ENCODE measurements at places on chromosomes 5 and 9.

- no peaks in the 10 kb centered on the region for H3K36me3 ChIP-seq
- no peaks in the 10 kb centered on the region for H3K4me1 ChIP-seq
- no peaks in the 10 kb centered on the region for H3K27me3 ChIP-seq
- no peak overlapping the region for H3K4me3 ChIP-seq
- no peak overlapping the region for H3K27ac ChIP-seq
- DNase-seq, result no peak
These were observed 109.7 kb downstream of the MSX2 start for GRCh38 chr5:174834081-174834480.

DNA sequence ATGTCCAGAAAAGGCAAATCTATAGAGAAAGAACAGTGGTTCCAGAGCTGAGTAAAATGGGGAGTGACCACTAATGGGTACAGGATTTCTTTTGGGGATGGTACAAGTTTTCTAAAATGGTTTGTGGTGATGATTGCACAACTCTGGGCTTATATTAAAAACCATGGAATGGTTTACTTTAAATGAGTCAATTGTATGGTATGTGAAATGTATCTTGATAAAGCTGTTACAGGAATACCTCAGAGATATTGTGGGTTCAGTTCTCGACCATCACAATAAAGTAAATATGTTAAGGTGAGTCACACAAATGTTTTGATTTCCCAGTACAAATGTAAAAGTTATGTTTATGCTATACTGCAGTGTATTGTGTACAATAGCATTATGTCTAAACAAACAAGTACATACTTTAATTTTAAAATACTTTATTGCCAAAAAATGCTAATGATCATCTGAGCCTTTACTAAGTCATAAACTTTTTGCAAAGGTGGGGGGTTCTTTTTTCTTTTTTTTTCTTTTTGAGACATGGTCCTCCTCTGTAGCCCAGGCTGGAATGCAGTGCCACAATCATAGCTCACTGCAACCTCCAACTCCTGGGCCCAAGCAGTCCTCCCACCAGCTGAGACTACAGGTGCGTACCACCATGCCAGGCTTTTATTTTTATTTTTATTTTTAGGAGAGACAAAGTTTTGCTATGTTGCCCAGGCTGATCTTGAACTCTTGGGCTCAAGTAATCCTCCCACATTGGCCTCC is 65.9 kb downstream of the SHOC1 start:
- H3K36me3 ChIP-seq, result no peaks in the 10 kb centered on the region
- H3K4me3 ChIP-seq, result no peak overlapping the region
- peak; percentile 73 for DNase-seq
- H3K4me1 ChIP-seq, result peaks cover 3% of the 10 kb centered on the region
- H3K27ac ChIP-seq, result peak overlapping the region; percentile 55
- no peaks in the 10 kb centered on the region for H3K27me3 ChIP-seq

DNA sequence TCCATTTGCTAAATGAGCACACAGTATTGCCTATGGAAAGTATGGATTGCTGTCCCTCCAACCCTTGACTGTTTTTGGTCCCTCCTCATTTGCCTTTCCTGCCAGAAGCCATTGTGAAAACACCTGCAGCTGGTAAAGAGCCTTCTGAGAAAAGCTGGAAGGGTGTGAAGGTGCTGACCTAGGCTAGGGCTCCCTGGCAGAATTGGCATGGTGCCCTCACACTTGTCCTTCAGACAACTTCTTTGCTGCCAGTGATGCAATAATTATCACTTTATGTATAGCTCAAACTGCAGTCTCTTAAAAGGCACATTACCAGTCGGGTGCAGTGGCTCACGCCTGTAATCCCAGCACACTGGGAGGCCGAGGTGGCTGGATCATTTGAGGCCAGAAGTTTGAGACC is 4.2 kb downstream of the TXNDC15 start:
- H3K4me1 ChIP-seq, result peaks cover 5% of the 10 kb centered on the region
- peaks cover 9% of the 10 kb centered on the region for H3K36me3 ChIP-seq
- no peak for DNase-seq
- no peak overlapping the region for H3K4me3 ChIP-seq
- no peaks in the 10 kb centered on the region for H3K27me3 ChIP-seq
- no peak overlapping the region for H3K27ac ChIP-seq

DNA sequence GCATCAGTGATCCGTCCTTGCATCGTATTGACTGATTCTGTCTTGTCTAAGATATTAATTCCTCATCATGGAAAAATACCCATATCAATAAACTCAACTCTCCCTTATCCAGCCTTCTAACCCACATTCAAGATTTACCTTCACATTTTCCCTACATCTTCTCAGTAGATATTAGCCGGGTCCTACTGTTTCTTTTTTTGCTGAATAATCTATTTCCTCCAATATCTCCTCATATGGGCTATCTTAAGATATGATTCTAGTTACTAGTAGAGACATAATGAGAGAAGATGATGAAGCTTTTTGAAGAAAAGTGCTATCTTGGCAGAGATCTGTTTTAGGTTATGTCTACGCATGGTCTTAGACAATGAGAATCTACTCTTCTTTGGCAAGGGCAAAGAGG is 785.8 kb downstream of the BRINP1 start:
- DNase-seq, result no peak

GRCh38 chr9:116937361-116937760 is 250.3 kb downstream of the TRIM32 start:
- no peaks in the 10 kb centered on the region for H3K36me3 ChIP-seq
- H3K4me1 ChIP-seq, result no peaks in the 10 kb centered on the region
- no peak overlapping the region for H3K4me3 ChIP-seq
- no peak for DNase-seq

GRCh38 chr9:109328978-109329637 is 8.2 kb upstream of the EPB41L4B start:
- peaks cover 6% of the 10 kb centered on the region for H3K4me1 ChIP-seq
- no peak overlapping the region for H3K4me3 ChIP-seq
- no peak for DNase-seq
- peaks cover 34% of the 10 kb centered on the region for H3K27me3 ChIP-seq

DNA sequence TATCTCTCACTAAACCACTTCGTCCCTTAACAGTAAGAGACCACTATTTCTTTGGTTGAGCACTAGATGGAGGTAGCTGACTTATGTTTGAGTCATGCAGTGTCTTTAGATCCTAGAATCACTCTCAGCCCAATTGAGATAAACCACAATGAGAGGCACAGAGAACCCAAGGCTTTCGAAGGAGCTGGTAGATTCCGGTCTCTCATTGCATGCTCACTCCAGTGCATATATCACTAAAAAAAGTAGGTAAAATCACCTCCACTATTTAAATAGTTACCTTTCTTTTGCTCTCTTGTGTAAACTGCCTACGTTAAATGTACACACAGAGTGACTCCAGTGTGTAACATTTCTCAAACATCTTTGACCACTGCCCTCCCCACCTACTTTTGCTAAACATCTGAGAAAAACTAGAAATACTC is 27.6 kb downstream of the ACTL7A start:
- no peaks in the 10 kb centered on the region for H3K4me1 ChIP-seq
- H3K4me3 ChIP-seq, result no peak overlapping the region
- DNase-seq, result peak; percentile 11
- no peaks in the 10 kb centered on the region for H3K27me3 ChIP-seq

GRCh38 chr5:6350277-6351090 is 27.9 kb downstream of the MED10 start:
- H3K36me3 ChIP-seq, result no peaks in the 10 kb centered on the region
- DNase-seq, result no peak
- peaks cover 7% of the 10 kb centered on the region for H3K27me3 ChIP-seq

DNA sequence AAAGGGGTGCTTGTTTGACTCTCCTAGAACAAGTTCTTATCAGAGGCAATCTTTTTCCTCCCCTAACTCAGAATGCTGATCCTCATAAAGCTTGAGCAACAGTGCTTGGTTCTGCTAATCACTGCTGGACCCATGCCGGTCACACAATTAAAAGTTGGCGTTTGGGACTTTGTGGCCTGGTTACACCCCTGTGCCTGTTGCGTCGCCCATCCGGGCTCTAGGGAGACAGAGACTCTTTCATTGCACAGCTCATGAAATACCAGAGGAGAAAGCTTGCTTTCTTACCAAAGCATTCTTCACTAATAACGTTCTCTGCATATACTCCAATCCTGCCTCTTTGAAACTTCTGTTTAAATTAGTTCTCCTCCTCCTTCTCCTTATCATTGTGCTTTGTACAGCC is 301.1 kb downstream of the NR3C1 start:
- H3K4me1 ChIP-seq, result peaks cover 2% of the 10 kb centered on the region
- DNase-seq, result no peak
- no peak overlapping the region for H3K27ac ChIP-seq
- no peaks in the 10 kb centered on the region for H3K36me3 ChIP-seq

DNA sequence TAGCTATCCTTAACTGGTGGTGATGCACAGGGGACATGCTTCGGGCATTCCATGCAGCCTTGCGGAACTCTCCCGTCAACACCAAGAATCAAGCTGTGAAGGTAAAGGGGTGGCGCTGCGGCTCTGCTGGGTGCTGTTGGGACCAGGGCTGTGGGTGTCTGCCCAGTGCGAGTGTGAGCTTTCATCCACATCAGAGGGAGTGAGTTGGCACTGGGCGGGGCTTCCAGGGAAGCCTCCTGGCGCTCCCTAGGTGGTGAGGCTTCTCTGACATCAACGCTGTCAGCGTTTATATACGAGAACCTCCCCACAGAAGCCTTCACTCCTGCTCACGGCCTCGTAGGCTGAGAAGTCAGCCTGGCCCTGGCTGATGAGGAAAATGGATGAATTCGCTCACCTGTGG is 11.7 kb downstream of the ARPC5L start:
- H3K4me1 ChIP-seq, result peaks cover 25% of the 10 kb centered on the region
- H3K4me3 ChIP-seq, result no peak overlapping the region
- H3K27ac ChIP-seq, result no peak overlapping the region
- no peaks in the 10 kb centered on the region for H3K27me3 ChIP-seq

- no peak overlapping the region for H3K4me3 ChIP-seq
- no peak for DNase-seq
These were observed 22.6 kb downstream of the SLC6A18 start for GRCh38 chr5:1247811-1248210.

GRCh38 chr5:15585128-15585527 is 85.1 kb downstream of the FBXL7 start:
- H3K4me3 ChIP-seq, result no peak overlapping the region
- H3K27me3 ChIP-seq, result no peaks in the 10 kb centered on the region
- H3K27ac ChIP-seq, result no peak overlapping the region
- H3K36me3 ChIP-seq, result peaks cover 12% of the 10 kb centered on the region

- H3K4me3 ChIP-seq, result no peak overlapping the region
- H3K27me3 ChIP-seq, result no peaks in the 10 kb centered on the region
- no peak for DNase-seq
- H3K4me1 ChIP-seq, result no peaks in the 10 kb centered on the region
These were observed 249.6 kb upstream of the EDIL3 start for GRCh38 chr5:84634256-84634655.

DNA sequence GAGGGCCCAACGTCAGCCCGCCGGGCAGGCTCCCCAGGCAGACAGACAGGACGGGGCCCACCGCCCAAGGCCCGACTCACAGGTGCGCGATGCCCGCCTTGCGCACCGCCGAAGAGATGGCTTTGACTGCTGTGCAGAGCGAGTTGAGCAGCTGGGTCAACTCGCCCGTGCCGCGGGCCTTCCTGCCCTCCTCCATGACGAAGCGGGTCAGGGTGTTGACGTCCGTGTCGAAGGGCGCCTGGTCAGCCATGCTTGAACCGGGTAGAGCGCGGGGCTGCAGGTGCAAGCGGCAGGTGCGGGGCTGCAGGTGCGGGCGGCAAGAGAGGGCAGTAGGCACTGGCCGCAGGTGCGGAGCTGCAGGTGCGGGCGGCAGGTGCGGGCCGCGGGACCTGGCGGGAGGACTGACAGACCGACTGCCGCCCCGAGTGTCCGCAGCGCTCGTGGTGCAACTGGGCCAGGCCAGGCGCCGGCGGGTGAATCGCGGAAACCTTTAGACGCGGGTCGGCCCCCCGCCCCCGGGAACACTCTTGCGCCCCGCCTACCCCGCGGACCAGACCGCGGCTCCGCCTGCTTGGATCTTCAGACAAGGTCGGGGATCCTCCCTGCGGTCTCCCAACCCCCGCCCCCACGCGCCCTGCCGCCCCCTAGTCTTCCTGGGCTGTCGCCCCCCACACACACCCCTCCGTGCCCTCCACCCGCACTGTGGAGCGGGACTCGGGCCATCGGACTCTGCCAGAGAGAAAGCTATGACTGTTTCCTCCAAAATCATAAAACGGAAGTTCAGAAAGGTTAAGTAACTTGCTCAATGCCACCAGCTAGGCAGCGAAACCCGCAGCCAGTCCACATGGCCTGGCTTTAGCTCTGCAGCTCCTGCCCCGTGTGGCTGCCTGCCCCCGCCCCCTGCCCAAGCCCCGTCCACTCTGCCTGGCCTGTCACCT is at the start of gene FBP1:
Gene FBP1, minus strand, starts transcription at position 458 of the 938 bp plus-strand sequence. Its CDS starts 208 bp downstream, at position 250.
- no peaks in the 10 kb centered on the region for H3K36me3 ChIP-seq
- peak within 1 kb of the TSS; percentile 69 for H3K4me3 ChIP-seq
- H3K27me3 ChIP-seq, result peaks cover 32% of the 10 kb centered on the region
- peaks cover 17% of the 10 kb centered on the region for H3K4me1 ChIP-seq
- peak; percentile 42 for DNase-seq
- no peak within 1 kb of the TSS for H3K27ac ChIP-seq

GRCh38 chr5:39274398-39275085 is 55.2 kb upstream of the FYB1 start:
- no peak overlapping the region for H3K27ac ChIP-seq
- H3K4me3 ChIP-seq, result no peak overlapping the region
- DNase-seq, result no peak
- no peaks in the 10 kb centered on the region for H3K36me3 ChIP-seq

DNA sequence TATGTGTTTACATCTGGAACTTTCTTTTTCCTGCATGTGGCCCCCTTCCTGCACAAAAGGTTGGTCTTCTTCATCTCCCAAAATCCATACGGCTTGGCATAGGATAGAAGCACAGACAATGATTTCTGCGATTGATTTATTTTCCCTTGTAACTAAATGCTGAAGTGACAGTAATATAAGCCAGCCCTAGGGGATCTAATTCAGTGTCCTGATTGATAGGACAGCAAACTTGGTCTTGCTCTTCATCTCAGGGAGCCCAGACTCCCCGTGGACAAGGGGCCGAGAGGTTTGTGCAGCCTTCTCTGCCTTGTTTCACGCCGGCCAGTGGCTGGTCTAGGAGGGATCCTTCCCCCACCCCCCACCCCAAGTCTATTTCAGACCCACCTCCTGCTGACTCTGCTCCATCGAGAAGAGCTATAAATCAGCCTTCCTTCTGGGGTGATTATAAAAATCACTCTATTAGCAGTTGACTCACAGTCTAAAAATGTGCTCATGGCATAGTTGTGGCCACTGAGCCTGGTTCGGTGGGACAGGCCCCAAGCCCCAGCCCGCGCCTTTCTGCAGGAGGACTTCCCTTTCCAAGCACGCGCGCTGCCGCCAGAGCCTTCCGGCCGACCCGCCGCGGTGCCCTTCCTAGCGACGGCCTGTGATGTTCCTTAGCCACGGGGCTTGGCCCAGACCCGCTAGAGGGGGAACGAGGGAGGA is 89.8 kb upstream of the COL5A1 start:
- no peaks in the 10 kb centered on the region for H3K36me3 ChIP-seq
- peaks cover 34% of the 10 kb centered on the region for H3K27me3 ChIP-seq
- peak; percentile 98 for DNase-seq
- peaks cover 72% of the 10 kb centered on the region for H3K4me1 ChIP-seq
- H3K4me3 ChIP-seq, result no peak overlapping the region
- H3K27ac ChIP-seq, result peak overlapping the region; percentile 91

DNA sequence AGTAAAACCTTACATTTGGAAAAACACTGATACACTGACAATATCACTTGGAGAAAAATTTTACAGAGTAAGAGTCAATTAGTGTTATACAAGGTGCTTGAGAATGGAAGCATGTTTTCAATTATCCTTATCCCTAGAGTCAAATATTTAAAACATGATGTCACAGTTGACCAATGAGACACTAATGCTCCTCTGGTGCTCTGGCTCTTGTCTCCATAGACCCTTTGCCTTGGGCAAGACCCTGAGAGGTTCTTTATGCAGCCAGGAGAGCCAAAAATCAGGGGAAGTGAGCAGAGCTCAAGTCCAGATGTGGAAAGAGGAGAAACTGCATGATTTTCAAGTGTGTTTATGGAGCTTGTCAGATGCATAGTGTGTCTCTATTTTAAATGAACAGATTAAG is 153.9 kb downstream of the MARCHF11 start:
- no peak overlapping the region for H3K4me3 ChIP-seq
- H3K36me3 ChIP-seq, result no peaks in the 10 kb centered on the region
- H3K27ac ChIP-seq, result no peak overlapping the region
- DNase-seq, result no peak
- H3K4me1 ChIP-seq, result no peaks in the 10 kb centered on the region
